ENCODE measurements at places on chromosomes 2 and 18.

DNA sequence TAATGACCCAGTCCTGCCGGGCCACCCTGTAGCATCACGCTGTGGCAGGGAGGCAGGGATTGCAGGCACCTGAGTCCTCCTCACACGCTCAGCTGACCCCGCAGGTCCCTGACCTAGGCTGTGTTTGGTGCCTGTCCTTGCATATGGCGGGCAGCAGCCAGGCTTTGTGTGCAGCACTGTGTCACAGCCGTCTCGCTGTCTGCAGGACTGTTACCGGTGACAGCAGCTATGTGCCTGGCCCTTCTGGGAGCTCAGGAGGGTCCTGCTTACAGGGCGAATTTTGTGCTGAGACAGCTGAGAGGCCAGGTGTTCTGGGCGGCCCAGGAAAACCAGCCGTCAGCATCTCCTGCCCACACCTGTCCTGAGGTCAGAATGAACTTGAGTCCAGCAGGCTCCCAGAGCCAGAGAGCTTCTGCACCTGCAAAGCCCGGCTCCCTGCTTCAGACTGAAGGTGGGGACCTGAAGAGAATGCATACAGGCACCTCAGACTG, 10.4 kb upstream of the ARID5A start:
- DNase-seq = no peak

DNA sequence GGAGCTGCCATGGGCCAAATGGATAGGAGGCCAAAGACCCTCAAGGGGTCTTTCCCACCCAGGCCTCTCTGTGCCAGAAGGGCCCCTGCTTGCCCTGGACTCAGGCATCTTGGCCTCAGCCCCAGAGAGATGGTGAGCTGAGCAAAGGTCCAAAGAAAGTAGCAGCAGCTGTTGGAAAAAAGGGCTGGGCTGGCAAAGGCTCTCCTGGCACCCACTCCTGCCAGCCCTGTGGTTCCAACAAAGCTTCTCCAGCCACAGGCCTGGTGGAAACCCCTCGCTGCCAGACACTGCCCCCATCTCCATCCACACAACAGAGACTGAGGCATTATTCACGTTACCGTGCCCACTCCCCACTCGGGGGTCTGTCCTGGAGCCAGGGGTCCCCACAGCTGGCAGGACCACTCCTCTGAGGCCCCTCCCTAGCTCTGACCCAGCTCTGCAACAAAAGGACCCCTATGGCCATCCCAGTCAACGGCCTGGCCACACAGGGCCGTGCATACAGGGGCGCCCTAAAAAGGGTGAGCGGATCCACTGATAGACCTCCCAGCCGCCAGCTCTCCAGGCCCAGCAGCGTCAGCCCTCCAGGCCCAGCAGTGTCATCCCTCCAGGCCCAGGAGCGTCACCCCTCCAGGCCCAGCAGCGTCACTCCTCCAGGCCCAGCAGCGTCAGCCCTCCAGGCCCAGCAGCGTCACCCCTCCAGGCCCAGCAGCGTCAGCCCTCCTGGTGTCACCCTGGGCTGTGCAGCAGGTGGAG, 10.1 kb downstream of the BIN1 start:
- no peak for DNase-seq

DNA sequence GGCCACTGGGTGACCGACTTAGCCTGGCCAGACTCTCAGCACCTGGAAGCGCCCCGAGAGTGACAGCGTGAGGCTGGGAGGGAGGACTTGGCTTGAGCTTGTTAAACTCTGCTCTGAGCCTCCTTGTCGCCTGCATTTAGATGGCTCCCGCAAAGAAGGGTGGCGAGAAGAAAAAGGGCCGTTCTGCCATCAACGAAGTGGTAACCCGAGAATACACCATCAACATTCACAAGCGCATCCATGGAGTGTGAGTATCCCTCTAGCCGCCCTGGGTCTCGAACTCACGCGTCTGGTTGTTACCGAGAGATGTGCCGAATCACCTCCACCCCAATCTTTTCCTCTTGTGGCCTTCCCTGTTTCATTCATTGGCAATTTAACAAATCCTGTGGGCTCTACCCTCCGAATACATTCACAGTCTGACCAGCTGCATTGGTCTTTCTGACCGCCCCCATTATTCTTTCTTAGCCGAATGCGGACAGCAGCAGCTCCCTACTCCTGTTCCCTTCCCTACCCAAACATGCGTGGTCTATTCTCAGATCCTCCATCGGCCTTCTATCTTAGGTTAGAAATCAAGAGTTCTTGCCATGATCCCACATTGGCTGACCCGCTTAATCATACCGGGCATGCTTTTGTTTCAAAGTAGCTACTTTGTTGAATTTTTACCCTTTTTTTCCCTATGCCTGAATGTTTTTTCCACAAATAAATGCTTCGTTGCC, 631 bp downstream of the RPL31 start:
- no peak for DNase-seq

- no peak for DNase-seq
Measured at GRCh38 chr2:201440182-201440581, 11.1 kb downstream of the TRAK2 start.

GRCh38 chr2:3146772-3147650, 230.6 kb downstream of the EIPR1 start:
- no peak for DNase-seq

DNA sequence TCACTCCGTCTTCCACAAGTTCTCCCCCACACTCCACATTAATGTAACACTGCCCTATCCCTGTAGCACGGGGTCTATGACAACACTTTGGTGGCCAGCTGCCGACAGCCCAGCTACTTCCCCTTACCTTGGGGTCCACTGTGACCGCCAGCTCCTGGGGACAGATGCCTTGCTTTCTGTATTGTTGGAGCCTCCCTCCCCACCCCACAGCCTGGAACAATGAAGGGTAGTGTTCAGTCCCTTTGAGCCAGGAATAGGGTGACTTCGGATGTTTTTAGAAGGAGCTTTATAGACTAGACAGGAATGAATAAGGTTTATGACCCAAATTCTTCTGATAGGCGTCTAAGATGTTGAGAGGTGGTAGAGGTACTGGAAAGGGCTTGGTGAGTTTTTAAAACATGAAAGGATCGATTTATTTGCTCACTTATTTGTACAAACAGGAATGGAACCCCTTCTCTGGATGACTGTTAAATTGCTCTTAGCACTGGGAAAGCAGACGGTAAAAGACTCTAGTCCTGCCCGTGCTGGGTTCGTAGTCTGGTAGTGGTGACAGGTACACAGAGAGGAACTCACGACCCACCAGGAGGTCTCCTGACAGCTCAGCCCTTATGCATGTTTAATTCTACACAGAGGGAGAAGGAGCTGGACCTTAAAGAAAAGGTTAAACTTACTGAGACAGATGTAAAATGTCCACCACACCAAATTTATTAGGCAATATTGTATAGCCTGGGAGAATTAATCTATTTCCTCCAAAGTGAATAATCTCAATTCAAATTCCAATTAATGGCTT, 90.9 kb downstream of the MYCN start:
- DNase-seq = no peak

GRCh38 chr2:231207734-231208133, 9.3 kb downstream of the ARMC9 start:
- DNase-seq = no peak

- DNase-seq = no peak
Measured at GRCh38 chr18:62368100-62368499, 43.0 kb downstream of the TNFRSF11A start.

GRCh38 chr2:30232801-30233130, 1.4 kb downstream of the LBH start:
- DNase-seq = peak; percentile 42

DNA sequence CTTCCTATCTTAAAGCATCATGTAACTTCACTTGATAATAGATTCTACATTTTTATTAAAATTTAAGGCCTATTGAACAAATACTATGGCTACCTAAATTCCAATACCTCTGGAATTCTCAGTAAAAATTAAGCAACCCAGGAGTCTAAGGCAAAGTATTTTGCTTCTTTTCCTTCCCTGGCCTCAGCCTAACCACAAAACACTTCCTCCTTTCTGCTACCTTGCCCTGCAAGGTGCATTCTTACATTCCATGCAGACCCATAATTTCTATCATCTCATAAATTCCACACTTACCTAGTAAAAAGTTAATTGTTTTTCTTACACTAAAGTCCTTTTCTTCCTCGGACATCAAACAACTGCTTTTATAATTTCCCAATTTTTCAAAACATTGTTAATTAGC, 3.7 kb downstream of the MBOAT2 start:
- no peak for DNase-seq

DNA sequence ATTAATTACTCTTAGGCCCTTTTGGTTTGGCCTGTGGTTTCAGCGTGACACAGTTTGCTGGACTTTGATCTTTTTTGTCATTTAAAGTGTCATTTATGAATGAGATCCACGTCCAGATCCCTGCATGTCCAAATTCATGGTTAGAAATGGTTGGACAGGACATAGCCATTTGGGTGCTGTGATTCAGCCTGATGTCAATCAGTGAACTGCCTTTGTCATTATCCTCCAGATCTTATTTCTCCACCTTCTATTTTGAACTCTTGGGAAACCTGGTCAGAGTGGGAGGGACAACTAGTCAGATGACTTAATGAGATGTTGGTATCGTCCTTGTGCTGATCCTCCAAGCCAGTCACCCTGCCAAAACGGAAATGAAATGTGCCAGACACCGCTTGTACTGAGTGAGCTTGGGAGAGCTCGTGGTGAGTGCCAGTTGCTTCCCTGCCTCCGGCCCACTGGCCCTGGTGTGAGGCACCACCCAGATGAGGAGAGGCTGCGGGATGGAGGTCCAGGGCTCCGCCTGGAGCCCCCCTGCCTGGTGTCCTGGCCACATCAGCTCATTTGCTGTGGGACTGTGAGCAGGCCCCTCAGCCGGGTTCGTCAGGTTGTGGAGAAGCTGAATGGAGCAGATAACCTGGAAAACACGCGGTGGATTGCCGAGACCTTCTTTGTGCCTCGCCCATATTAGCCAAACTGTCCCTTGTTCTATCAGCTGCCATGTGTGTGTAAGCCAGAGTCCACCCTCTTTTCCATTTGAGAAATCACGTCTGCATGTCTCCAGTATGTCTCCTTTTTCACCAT, 70.1 kb downstream of the DGKD start:
- no peak for DNase-seq

GRCh38 chr2:156561326-156561725, 125.1 kb downstream of the GPD2 start:
- DNase-seq = no peak

DNA sequence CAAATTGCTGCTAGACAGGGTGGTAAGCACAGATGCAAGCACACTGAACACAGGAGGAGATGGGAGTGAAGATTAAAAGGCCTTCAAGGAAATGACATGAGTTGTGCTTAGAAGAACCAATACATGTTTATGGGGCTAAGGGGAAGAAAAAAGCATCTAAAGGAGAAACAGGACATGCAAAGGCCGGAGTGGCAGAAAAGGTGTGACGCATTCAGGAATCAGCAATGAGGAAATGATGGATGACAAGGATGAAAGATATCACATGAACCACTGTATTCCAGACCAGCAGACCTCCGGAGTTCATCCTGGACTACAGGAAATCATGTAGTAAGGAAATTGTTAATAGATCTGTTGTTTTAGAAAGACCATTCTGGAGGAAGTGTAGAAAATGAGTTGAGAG, 42.8 kb downstream of the PPP4R1 start:
- DNase-seq = no peak

DNA sequence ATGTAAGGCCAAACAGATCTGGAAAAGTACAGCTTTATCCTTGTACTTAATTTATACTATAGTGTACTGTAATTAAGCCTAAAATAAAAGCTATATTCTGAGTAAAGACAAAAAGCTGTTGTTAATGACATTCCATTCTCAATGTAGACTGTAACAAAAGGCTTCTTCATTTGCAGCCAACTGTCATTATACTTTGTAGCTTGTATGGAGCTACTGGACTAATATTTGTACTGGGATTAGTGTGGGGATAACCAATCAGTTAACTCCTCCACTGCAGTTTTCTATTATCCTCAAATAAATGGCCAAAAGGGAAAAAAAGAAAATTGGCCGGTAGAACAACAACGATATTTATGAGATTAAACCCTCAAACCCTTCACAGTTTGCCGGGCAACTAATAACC, 66.5 kb downstream of the STK39 start:
- no peak for DNase-seq

GRCh38 chr2:63056107-63057050, 5.7 kb downstream of the OTX1 start:
- no peak for DNase-seq

DNA sequence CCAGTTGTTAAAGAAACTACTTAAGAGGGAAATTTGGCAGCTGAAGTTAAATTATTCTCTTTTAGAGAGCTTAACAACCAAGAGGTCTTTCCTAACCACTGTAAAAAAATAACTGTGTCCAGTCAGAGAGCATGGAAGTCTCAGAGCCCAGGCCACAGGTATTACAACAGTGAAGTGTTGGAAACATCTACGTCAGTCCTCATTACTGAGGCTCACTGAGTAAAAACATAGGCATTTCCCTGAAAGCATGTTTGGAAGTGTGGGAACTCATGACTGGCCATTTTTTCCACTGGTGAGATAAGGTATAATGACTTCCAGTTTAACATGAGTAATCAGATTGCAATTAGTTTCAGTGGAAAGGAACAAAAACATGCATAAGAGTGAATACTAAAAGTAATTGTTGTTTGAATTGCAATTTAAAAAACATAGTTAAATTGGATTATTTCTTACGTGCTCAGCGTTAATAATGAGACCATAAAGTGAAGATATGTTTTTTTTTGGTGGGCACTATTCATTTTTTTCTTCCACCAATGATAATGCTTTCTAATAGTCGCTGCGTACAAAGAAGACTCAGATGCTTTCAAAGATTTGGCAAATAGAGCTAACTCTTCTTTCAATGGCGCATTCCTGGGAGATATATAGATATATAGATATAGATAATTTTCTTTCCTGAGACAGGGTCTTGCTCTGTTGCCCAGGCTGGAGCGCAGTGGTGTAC, 60.8 kb downstream of the EFEMP1 start:
- no peak for DNase-seq

- no peak for DNase-seq
Measured at GRCh38 chr2:79887747-79888374, 375.0 kb downstream of the CTNNA2 start.

- DNase-seq = no peak
Measured at GRCh38 chr2:235939471-235939870, 228.7 kb downstream of the GBX2 start.

DNA sequence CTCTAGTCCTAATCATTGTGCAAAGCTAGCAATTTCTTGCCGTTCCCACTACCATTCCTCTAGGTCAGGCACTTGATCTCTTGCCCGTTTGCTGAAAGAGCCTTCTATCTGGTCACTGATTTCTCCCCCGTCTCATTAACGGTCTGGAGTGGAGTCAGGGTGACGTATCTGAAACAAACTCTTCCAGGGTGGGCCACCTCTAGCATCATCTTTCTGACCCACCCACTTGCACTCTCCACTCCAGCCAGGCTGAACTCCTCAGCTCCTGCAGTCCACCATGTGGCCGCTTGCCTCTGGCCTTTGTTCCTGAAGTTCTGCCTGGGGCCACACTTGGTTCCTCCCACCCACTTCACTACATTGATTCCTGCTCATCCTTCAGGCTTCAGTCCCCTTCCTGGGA, 13.3 kb downstream of the BCL2 start:
- DNase-seq = no peak

DNA sequence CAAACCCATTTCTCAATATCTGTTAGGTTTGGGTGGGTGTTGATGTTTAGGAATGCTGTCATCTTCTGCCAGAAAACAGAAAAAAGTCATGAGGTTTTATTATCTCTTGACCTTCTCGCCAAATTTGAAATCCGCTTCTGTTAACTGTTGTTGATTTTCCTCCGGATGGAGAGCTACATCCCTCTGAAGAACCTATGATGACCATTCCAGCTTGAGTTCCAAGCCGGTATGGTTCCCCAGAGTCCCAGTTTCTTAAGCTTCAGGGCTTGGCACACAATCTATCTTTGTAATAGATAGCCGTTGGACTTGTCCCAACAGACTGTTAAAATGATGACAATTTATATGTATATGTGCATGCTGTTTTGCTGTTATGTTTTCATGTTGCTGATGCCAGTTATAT, 1201.0 kb downstream of the LRP1B start:
- DNase-seq = no peak

Measured in CD4-positive, alpha-beta T cell treated with Interferon gamma for 1 hour (primary cell).